ENCODE measurements at places on chromosomes 13 and 19.
A peak's percentile ranks its signal among the peaks of the same experiment; 100 is the strongest.

DNA sequence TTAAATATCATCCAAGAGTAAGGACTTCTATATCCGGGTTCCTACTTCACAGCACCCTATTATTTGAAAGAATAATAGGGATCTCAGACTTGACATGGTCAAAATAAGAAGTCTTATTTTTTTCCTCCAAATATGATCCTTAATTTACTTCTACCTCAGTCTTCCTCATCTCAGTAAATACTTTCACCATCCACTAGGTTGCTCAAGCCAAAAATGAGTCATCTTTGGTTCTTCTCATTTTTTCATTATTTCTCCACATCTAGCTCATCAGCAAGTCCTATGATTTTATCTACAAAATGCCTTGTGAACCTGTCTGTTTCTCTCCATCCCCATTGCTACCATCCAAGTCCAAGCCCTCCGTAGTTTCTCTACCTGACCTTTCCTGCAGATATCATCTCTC lies 121.9 kb upstream of the GJB6 start:
- no peak for DNase-seq

GRCh38 chr19:5046339-5047039 lies 77.6 kb downstream of the KDM4B start:
- DNase-seq = peak; percentile 32

DNA sequence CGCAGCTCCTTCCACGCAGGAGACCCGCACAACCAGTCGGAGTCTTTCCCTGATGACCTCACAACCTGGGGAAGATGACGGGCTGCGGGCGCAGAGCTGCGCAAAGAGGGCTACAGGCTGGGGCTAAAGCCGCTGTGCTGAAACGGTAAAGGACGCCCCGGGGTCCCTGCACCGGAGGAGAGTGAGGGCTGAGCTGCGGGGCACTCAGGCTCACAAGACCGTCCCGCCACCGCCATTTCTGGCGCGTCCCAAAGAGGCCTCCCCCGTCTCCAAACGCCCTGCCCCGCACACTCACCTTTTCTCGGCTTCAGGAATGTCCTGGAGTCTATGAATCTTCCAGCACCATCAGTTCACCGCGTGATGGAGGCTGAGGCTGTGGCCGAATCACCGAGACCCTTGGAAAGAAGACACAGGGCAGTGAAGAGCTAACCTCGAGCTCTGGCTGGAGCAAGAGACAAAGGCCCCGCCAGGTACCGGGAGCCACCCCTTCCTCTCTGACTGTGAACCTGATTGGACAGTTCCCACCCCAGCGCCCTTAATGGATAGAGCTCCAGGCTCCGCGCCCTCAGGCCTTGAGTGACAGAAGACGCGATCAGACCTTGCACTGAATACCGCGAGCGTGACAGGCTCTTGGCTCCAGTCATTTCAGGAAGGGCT lies 41.8 kb upstream of the ZNF429 start:
- DNase-seq = no peak

DNA sequence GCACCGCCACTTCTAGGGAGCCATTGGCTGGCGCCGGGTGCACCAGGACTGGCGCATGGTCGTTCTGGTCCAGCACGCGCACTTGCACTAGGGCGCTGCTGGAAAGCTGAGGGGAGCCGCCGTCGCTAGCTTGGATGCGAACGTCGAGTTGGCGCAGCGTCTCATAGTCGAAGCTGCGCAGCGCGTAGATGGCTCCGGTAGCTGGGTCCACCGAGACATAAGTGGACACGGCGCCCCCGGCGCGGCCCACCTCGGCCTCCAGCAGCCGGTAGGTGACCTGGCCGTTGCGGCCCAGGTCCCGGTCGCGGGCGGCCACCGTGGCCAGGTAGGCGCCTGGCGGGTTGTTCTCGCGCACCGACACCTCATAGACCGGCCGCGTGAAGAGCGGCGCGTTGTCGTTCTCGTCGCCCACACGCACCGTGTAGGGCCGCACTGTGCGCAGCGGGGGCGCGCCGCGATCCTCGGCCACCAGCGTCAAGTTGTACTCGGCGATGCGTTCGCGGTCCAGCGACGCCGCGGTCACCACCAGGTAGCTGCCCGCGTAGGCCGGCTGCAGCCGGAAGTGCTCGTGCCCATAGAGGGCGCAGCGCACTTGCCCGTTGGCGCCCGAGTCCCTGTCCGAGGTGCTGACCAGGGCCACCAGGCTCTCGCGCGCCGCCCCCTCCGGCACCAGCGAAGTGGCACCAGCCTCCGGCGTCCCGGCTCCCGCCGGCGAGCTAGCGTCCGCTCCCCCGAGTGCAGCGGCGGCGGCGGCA lies 1.7 kb downstream of the PCDH8 start:
- DNase-seq = no peak

DNA sequence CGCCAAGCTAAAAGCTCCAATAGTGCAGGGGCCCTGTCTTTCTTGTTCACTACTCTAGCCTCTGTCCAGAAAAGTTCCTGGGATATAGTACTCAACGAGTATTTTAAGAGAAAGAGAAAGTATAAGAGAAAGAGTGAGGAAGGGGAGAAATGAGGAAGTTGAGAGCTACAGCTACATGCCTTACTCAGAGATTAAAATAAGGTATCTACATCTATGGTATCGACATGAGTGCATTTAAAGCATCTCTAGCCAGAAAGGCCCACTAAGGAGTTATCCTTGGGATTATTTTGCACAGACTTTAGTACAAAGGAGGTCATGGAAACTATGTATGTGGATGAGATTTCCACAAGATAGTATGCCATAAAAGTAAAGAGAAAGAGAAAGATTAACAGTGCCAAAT lies 28.5 kb downstream of the MYCBP2 start:
- no peak for DNase-seq

DNA sequence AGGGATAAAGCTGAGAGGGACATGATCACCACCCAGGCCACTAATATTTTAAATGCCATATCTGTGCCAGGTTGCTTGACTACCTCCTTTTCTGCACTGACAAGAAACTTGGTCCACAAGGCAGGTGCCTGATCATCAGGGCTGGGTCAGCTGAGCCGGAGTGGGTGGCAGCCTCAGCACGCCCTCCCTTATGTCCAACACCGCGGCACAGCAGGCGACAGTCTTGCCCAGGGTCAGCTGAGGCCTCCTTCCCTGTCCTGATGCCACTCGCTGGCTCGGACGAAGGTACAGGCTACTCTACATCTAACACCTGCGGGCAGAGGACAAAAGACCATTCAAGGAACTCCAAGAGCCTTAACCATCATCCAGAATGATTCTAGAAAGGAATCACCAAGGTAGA lies 16.9 kb downstream of the ZC3H4 start:
- no peak for DNase-seq

GRCh38 chr13:80989241-80989640 lies 648.3 kb upstream of the SPRY2 start:
- DNase-seq = no peak

DNA sequence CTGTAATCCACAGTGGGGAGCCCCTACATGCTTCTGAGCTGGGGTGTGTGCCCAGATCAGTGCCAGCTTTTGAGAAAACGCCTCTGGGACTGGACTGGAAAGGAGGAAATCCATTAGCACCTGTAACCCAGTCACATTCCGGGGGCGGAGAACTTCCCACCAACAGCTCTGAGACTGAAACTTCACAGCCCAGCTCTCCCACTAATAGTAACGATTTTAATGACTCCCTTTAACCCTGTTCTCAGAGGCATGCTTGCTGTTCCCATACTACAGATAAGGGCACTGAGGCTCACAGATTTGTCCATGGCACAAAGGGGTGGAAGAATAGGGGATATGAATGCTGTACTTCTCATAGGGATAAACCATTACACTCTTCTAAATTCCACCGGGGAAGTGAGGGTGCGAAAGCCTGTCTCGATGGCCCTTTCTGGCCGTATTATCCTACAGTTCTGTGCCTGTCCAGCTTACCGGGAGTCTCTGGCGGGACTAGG lies 851 bp downstream of the FBXO46 start:
- DNase-seq = no peak

- no peak for DNase-seq
These were observed 2.9 kb downstream of the KLF2 start for GRCh38 chr19:16327501-16327900.

GRCh38 chr13:98315902-98316301 lies 138.8 kb upstream of the RNF113B start:
- no peak for DNase-seq

- no peak for DNase-seq
These were observed 175.9 kb downstream of the IRS2 start for GRCh38 chr13:109610517-109610916.

GRCh38 chr13:62626771-62627170 lies 1211.1 kb upstream of the PCDH20 start:
- DNase-seq = peak; percentile 6

- no peak for DNase-seq
These were observed 98.6 kb downstream of the RBM26 start for GRCh38 chr13:79307433-79307861.

- no peak for DNase-seq
These were observed 211.7 kb upstream of the STARD13 start for GRCh38 chr13:33497146-33497845.

- DNase-seq = no peak
These were observed 7.0 kb downstream of the HRC start for GRCh38 chr19:49148044-49148682.

DNA sequence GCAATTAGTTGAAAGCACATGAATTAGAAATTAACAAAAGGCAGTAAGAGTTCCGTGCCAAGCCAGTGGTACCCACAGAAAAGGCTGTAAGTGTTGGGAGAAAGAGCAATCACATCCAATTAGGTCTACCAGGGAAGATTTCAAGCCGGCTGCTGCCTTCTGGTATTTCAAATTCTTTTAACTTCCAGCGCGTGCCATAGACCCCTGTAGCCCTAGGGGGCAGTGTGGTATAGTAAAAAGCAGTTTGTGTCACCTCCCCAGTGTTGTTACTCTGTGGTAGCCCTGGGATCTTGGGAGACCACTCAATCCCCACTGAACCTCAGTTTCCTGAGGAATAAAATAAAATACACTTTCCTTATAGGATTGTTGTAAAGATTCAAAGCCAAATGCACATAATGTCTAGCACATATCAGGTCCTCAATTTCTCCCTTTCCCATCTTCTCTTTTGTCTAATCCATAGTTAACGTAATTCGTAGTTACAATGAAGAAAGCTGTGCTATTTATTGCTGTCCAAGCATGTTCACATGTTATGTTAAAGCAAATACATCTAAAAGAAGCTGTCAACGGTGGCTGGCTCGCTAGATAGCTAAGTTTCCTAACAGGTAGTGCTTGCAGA lies 230.2 kb downstream of the TDRD3 start:
- peak; percentile 45 for DNase-seq

DNA sequence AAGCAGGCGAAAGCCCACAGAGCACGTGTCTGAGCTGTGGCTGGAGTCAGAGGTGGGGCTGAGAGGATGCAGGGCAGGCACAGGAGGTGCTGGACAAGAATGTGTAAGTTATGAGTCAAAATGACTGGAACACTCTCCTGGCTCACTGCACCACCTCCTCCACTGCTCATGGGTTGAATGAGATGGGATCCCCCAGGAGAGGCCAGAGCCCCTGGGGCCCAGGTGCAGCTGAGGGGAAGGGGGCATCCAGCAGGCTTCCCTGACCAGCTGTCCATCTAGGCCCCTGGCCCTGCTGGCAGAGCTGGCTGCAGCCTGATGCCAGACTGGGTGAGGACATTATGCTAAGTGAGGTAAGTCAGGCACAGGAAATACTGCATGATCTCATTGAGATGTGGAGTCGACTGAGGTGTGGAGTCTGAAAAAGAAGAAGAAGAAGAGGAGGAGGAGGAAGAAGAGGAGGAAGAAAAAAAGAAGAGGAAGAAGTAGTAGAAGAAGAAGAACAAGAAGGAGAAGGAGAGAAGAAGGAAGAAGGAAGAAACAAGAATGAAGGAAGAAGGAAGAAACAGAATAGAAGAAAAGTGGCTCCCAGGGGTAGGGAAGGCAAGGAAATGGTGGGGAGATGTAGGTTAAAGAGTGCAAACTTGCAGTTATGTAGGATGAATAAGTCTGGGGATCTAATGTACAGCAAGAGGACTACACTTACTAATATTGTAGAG lies 747.4 kb downstream of the UQCRFS1 start:
- no peak for DNase-seq

GRCh38 chr13:46656786-46657185 lies 103.8 kb downstream of the LRCH1 start:
- no peak for DNase-seq

GRCh38 chr19:54469496-54469934 lies 3.6 kb downstream of the CDC42EP5 start:
- DNase-seq = no peak

GRCh38 chr19:8557642-8558238 lies 19.5 kb downstream of the MYO1F start:
- DNase-seq = no peak

DNA sequence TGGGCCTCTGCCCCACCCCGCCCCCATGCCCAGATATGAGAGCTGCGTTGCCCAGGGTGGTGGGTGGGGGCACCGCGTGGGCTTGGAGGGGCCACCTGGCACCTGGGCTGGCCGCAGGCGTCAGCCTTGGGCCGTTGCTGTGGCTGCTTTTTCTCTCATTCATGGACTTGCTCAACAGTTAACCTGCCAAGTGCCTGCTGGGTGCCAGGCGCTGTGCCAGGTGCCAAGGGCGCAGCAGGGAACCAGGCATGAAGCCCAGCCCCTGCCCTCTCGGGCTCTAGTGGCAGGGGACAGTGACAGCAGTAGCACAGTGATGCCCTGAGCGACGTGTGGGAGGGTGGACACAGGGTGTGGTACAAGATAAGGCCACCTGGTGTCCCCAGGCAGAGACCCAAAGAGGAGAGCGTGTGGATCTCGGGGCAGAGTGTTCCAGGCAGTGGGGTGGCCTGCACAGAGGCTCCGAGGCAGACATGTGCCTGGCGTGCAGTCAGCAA lies 28.1 kb downstream of the DHX34 start:
- no peak for DNase-seq

- DNase-seq = no peak
These were observed 1584.5 kb upstream of the MIR17HG start for GRCh38 chr13:89763005-89763404.

DNA sequence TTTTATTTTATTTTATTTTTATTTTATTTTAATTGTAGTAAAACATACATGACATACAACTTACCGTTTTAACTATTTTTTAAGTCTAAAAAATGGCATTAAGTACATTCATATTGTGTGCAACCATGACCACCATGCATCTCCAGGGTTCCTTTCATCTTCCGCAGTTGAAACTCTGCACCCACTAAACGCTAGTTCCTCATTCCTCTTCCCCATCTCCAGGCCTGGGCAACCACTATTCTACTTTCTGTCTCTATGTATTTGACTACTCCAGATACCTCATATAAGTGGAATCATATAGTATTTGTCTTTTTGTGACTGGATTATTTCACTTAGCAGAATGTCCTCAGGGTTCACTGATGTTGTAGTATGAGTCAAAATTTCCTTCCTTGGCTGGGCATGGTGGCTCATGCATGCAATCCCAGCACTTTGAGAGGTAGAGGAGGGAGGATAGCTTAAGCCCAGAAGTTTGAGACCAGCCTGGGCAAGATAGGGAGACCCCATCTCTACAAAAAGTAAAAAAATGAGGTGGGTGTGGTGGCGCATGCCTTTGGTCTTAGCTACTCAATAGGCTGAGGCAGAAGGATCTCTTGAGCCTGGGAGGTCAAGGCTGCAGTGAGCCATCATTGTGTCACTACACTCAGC lies 55.7 kb upstream of the ZNF507 start:
- DNase-seq = no peak
